T-cell (primary cell): ENCODE measurements at places on chromosomes 11 and 22. TPM values are rescaled to one million over a fixed set of nuclear protein-coding genes. Genes with fewer than 3 reads are reported as not detected.

GRCh38 chr11:118007040-118007439, 20.8 kb downstream of the IL10RA start:
- H3K27ac ChIP-seq: peak overlapping the region; percentile 88
- no peaks in the 10 kb centered on the region for H3K36me3 ChIP-seq
- no peak overlapping the region for H3K4me3 ChIP-seq
- peaks cover 99% of the 10 kb centered on the region for H3K4me1 ChIP-seq
- H3K27me3 ChIP-seq: no peaks in the 10 kb centered on the region

DNA sequence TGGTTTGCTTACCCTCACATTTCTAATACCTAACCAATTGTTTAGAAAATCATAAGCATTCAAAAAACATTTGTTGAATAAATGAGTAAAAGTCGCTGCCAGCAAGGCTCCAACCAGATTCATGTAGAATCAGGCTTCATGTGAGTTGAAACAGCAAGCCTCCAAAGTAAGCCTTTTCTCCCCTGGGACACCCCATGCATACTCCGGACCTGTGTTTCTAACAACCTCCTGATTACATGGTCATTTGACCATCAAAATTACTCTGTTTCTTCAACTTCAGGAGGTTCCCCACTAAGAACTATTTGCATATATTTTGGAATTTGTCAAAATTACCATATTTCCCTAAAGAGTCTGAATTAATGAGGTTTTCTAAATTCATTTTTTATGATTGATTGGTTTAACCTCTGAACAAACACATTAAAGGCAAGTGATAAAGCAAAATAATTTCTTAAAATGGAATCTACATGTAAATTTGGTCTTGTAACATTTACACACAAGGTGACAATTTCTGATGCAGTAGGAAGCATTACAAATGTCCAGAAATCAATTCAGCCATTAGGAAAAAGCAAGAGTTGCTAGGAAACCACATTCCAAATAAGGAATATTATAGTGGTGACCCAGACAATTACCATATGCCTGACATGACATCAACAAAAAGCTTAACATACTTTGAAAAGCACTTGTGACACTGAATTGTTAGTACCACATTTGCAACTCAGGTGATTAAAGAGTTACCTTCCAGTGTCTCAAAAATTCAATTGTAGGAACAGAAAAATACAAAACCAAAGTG, 252.6 kb downstream of the GUCY1A2 start:
- no peaks in the 10 kb centered on the region for H3K36me3 ChIP-seq
- no peak overlapping the region for H3K27ac ChIP-seq
- no peaks in the 10 kb centered on the region for H3K4me1 ChIP-seq
- H3K4me3 ChIP-seq: no peak overlapping the region
- DNase-seq: no peak

DNA sequence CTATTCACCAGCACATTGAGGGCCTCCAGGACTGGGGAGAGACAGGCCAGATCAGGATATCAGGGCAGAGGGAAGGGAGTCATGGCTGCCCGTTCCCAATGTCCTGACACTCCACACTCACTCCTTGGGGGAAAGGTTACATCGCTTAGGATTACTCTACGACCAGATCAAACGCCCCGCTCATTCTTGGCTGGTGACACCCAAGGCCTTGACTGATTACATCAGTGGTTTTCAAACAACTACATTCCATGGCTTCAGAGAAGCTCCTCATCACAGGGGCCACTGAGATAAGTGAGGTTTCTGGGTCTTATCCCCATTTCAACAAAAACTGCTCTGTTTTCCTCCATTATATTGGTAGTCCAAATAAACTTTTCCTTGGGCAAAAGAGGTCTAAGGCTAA, 15.0 kb downstream of the UBE2L6 start:
- H3K36me3 ChIP-seq: peaks cover 24% of the 10 kb centered on the region
- H3K27ac ChIP-seq: no peak overlapping the region
- no peak for DNase-seq
- H3K4me1 ChIP-seq: no peaks in the 10 kb centered on the region
- no peak overlapping the region for H3K4me3 ChIP-seq
- H3K27me3 ChIP-seq: no peaks in the 10 kb centered on the region

DNA sequence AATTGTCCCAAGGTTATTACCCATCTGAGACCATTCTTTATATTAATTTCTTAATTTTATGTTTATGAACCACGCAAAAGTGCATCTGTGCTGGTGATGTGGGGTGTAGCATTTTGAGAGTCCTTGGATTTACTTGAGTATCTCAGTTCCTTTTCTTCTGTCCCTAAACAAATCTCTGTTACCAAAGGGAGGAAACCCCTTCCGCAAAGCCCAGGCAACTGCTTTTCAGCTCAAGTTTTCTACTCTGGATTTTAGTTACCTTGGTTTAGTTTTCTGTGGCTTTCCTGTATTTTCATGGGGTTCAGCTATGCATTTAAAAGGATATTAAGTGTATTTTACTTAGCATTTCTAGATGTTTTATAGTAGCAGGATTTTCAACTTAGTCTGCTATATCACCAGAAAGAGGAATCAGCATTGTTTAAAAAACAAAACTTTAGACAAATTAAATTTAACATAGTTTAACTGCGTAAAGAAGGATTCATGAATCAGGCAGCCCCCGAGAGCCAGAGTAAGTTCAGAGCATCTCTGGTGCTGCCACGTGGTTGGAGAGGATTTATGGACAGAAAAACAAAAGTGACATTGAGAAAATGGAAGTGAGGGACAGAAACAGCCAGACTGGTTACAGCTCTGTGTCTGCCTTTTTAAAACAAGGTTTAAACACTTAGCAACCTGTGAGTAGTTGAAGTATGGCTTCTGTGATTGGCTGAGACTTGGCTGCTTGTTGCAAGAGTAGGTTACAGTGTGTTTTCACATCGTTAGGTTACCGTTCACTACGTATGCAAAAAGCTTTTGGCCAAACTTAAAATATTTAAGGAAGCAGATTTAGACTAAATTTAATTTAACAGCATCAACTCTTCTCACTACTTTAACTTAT, 9.6 kb downstream of the ADM start:
- no peak overlapping the region for H3K27ac ChIP-seq
- H3K4me1 ChIP-seq: no peaks in the 10 kb centered on the region
- H3K36me3 ChIP-seq: no peaks in the 10 kb centered on the region
- no peak overlapping the region for H3K4me3 ChIP-seq
- DNase-seq: no peak

DNA sequence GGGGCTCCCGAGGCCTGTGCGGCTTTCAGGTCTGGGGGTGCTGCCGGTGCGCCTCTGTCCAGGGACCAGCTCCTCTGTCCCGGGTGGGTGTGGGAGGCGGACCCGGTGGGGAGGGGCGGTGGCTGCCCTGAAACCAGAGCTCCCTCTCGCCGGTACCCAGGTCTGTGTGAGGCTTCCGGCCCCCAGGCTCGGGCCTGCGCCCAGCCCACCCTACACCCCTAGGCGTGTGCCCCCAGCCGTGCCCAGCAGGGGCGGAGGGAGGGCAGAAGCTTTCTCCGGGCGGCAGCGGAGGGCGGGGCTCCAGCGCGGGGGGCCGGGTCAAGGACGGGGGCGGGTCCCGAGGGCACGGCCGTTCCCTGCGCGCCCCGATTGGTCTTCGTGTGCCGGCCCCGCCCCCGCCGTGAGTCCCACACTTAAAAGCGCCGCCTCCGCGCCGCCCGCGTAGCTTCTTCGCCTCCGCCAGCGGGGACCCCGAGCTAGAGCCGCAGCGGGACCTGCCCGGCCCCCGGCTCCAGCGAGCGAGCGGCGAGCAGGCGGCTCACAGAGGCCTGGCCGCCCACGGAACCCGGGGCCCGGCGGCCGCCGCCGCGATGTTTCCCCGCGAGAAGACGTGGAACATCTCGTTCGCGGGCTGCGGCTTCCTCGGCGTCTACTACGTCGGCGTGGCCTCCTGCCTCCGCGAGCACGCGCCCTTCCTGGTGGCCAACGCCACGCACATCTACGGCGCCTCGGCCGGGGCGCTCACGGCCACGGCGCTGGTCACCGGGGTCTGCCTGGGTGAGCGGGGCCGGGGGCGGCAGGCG, 616 bp downstream of the PNPLA2 start:
- no peaks in the 10 kb centered on the region for H3K27me3 ChIP-seq
- peak; percentile 88 for DNase-seq
- H3K4me3 ChIP-seq: peak overlapping the region; percentile 83
- H3K27ac ChIP-seq: peak overlapping the region; percentile 47

- H3K27me3 ChIP-seq: no peaks in the 10 kb centered on the region
- H3K4me1 ChIP-seq: no peaks in the 10 kb centered on the region
- DNase-seq: no peak
- no peak overlapping the region for H3K27ac ChIP-seq
- no peak overlapping the region for H3K4me3 ChIP-seq
Observed at GRCh38 chr11:125952973-125953372, 7.1 kb downstream of the VSIG10L2 start.

GRCh38 chr22:21044931-21045584, 688 bp upstream of the LRRC74B start:
- H3K27ac ChIP-seq: no peak overlapping the region
- no peaks in the 10 kb centered on the region for H3K27me3 ChIP-seq
- no peaks in the 10 kb centered on the region for H3K36me3 ChIP-seq
- no peak for DNase-seq

GRCh38 chr11:111331711-111332479, 33.5 kb downstream of the POU2AF3 start:
- H3K36me3 ChIP-seq: no peaks in the 10 kb centered on the region
- no peaks in the 10 kb centered on the region for H3K4me1 ChIP-seq
- H3K4me3 ChIP-seq: no peak overlapping the region
- DNase-seq: no peak

Gene MUC6
- total RNA-seq: not detected

DNA sequence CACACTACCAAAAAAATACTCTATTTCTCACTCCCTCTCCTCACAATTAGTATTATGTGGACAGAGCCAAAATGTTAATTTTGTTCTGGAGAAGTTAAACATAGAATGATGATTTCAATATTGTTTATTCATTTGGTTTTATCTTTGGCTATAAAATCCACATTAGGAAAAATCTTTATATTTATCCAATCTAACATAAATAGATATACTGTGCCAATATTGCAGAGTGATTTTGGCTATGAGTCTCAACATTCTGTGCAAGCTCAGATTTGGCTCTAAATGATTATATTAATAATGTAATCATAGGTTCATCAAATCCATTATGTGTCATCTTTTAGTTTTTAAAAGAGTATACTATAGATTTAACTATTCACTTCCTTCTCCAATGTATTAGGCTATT, 667.5 kb upstream of the CHORDC1 start:
- no peaks in the 10 kb centered on the region for H3K36me3 ChIP-seq
- H3K27me3 ChIP-seq: no peaks in the 10 kb centered on the region
- no peak for DNase-seq
- H3K4me3 ChIP-seq: no peak overlapping the region

Gene NRXN2
- total RNA-seq: 0.47 TPM

DNA sequence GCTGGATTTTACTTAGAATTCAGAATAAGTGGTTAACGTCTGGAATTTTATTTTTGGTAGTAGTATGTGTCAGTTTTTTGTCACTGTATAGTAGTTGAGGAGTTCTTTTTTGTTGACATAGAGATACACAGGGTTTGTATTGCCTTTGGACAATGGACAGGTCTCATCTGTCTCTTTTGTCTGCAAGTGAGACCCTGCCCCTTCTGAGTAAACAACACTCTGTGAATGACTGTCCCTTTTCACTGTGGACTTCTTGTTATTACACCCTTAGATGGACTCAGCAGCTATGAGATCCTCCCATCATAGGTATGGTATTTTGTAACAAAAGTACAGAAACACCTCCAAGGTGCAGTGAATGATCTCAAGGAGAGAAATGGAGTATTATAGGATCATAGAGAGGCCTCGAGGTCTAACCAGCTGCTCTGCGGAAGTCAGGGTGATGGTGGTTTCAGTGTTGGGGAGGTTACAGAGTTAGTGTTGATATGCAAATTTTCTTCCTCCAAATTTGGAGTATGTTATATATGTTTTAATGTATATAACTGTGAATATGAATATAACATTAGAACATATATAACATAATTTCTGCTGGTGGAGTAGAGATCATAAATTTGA, 7.8 kb downstream of the PPP6R3 start:
- H3K27ac ChIP-seq: no peak overlapping the region
- no peak for DNase-seq
- H3K36me3 ChIP-seq: no peaks in the 10 kb centered on the region

DNA sequence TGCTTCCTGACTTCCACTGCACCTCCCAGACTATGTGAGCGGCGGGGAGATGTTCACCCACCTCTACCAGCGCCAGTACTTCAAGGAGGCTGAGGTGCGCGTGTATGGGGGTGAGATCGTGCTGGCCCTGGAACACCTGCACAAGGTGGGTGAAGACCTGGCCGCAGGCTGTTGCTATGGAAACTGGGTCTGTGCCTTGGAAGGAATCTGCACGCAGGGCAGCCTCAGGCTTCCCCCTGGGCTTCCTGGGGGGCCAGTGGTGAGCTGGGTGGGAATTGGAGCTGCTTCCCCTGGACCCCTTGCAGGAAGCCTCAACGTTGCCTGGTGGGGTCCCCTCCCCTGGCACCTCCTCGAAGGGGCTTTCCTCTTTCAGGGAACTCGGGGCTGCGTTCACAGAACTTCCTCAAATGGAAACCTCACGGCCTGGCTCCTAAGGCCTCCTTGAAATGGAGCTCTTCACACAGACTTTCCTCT, 1.5 kb downstream of the RPS6KA4 start:
- H3K36me3 ChIP-seq: peaks cover 39% of the 10 kb centered on the region
- no peak overlapping the region for H3K4me3 ChIP-seq

Gene BDNF
- not detected for total RNA-seq

Gene OR10A2
- not detected for total RNA-seq

DNA sequence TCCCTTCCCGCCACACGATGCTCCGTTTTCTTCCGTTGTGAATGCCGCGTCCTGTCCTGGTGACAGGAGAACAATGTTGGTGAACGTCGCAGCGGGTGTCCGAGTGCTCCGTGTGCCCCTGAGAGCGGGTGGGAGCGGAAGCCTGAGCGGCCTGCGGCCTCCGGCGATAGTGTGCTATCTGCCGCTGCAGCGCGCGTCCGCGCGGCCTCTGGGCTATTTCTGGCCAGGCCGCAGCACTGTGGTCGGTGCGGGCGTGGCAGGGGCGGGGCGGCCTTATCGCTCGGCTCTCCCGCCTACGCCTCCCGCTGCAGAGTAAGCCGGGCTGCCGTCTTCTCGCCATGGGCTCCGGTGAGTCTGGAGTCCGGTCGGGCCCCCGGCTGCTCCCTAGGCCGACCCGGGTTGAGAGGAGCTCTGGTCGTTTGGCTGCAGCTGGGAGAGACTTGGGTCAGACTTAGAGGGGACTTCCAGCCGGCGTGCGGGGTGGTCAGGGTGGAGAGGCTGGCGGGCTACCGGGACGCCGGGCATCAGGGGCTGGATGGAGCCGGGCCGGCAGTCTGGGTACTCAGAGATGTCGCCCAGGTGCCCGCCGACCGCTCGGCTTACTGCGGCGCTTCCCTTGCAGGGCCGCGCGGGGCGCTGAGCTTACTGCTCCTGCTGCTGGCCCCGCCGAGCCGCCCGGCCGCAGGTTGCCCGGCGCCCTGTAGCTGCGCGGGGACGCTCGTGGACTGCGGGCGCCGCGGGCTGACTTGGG, at the start of gene GP1BB:
Gene GP1BB, plus strand, starts transcription at position 308 of the 751 bp plus-strand sequence. Its CDS starts 31 bp downstream, at position 339.
- H3K4me3 ChIP-seq: peak within 1 kb of the TSS; percentile 53
- peak; percentile 48 for DNase-seq
- H3K27me3 ChIP-seq: peaks cover 71% of the 10 kb centered on the region
- peaks cover 4% of the 10 kb centered on the region for H3K4me1 ChIP-seq
- no peaks in the 10 kb centered on the region for H3K36me3 ChIP-seq
